ENCODE measurements at places on chromosomes 7 and 10. TPM values are rescaled to one million over a fixed set of nuclear protein-coding genes. Genes with fewer than 3 reads are reported as not detected.

ADAM12 gene
- polyA plus RNA-seq: 26.4 TPM

DNA sequence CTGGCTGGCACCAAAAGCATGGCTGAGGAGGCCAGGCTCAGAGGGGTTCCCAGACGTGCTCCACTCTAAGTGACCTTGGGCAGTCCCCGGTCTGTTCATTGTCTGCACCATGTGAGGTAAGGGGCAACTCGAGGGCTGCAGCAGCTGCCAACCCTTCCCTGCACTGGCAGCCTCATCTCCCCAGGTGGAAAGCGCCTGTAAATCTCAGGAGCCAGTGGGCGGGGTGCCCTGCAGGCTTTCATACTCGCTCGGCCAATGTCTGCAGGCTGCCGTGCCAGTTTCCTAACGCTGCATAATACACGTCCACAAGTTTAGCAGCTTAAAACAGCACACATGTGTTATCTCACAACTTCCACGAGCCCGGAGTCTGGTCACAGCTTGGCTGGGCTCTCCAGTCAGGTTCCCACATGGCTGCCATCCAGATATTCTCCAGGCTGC, 12.6 kb upstream of the GDF10 start:
- DNase-seq: no peak

GRCh38 chr10:117543225-117544003, 868 bp downstream of the EMX2 start:
- peak; percentile 22 for DNase-seq

- DNase-seq: no peak
These were observed 50.3 kb upstream of the MACC1 start for GRCh38 chr7:20267482-20267881.

DNA sequence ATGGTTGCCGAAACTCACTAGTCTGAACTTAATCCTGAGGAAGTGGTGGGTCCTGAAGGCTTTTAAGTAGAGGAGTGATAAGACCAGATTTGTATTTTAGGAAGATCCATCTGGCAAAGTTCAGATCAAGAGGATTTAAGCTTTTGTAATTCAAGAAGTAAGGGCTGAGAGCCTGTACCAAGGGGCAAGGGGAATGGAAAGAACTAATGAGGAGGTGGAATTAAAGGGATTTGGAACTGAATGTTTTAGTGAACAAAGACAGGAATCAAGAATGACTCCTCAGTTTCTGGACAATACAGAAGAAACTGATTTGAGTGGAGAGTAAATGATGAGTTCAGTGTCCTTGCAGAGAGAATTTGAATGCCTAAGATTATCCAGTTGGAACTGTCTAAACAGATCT, 249.0 kb downstream of the C7orf25 start:
- no peak for DNase-seq

DNA sequence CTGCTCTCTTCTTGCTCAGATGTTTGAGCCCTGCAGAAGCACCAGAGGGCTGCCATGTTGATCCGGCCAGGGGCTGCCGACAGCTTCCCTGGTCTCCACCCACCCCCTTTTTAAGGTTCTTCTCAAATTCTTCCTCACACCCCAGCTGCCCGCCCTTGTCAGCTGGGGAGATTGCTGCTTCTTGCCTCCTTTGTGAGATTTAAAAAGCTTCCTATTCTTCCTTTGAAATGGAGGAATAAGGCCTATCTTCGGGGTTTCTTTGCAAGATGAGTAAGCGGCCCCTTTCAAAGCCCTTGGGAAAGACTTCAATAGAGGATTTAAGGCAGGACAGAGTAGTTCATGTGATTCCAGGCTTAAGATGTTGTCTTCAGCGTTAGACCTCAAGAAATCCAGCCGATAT, 211.9 kb upstream of the SHH start:
- no peak for DNase-seq

DNA sequence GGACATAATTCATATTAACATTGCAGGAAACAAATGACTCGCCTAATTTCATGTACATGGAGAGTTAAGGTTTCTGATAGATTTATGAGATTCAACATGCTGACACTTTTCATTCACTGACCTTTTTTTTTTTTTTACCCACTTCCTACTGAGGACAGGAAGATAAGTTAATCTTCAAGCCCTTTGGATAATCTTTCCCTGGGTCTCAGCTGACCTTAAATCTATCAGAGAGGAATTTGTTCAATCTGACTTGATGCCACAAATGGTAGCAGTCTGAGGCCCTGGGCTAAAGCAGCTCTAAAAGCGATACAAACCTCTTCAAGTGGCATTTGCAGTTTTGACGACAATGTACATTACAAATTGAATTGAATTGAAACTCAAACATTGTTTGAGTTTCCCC, 493.3 kb upstream of the SORCS1 start:
- no peak for DNase-seq
